ENCODE measurements at places on chromosomes 6 and 20.
A peak's percentile ranks its signal among the peaks of the same experiment; 100 is the strongest.

GRCh38 chr6:62999796-63000195 lies 211.5 kb upstream of the FKBP1C start:
- no peak for DNase-seq

- DNase-seq: no peak
Observed at GRCh38 chr6:124040655-124041054, 237.0 kb downstream of the NKAIN2 start.

DNA sequence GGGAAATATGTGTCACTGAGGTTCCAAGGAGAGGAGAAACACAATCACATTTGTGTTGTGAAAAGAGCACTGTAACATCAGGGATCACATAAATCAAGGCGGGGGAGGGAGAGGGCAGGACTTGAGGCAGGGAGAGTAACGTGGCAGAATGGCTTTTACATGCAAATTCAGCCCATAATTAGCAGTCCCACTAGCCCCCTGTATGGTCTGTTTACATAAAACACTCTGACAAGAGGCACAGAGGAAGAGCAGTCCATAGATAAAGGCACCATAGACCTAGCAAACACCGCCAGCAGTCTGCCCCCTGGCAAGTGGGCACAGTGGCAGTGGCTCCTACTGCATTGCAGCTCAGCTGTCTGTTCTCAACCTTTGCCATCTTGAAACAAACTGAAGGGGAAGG lies 82.7 kb downstream of the LYRM2 start:
- no peak for DNase-seq

DNA sequence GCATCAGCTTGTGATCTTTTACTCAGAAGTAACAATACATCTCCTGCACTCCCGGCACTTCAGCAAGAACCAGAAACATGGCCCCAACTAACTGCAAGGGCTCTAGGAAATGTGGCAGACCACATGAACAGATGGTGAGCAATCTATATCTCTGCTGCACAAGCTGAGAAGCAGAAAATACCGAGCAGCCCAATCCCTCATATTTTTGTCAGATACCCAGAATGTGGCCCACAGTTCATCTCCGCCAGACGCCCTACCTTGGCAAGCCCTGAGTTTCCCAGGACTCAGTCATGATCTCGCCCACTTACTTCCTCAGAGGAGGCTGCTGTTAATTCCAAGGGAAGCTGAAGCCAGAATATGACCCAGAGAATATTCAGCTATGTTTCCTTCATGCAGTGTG lies 63.1 kb upstream of the PHACTR1 start:
- no peak for DNase-seq

- DNase-seq: no peak
Observed at GRCh38 chr6:18656506-18656905, 269.4 kb downstream of the RNF144B start.

DNA sequence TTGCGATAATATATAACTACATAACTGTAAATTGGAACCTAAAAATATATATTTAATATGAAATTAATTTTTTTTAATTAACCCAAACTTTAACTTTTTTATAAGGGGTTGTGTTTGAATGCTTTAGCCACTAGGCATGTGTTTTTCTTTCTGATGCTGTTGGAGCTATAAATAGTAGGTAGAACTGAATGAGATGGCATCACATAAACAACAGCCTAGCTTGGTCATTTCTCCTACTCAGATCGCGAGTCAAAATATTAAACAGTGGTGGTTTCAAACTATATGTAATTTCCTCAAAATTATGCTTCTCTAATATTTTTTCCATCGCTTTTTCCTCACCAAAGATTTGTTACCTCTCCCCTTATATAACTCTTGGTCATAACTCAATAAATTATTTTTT lies 243.2 kb downstream of the ARID1B start:
- DNase-seq: no peak

- no peak for DNase-seq
Observed at GRCh38 chr20:12700701-12701100, 308.1 kb upstream of the SPTLC3 start.

GRCh38 chr6:144259986-144260385 lies 25.1 kb upstream of the UTRN start:
- no peak for DNase-seq

DNA sequence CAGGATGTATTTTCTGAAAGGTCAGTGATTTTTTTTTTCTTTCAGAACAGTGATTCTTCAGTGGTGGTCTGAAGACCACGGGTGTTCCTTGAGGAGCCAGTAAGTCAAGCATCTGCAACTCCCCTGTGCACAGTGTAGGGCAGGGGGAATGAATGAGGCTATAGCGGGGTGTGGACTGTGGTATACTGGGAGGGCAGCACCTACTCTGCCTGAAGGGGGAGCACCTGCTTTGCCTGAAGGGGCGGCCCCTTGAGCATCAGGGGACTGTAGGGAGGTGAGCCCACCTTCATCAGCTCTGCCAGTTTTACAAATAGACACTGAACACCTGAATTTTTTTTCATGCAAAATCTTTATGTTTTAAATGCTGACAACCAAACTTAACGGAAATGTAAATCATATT lies 77.5 kb upstream of the RIPOR2 start:
- DNase-seq: no peak

- DNase-seq: no peak
Observed at GRCh38 chr20:57248132-57248797, 18.2 kb downstream of the BMP7 start.

- no peak for DNase-seq
Observed at GRCh38 chr20:43383026-43383795, 74.5 kb upstream of the SRSF6 start.

DNA sequence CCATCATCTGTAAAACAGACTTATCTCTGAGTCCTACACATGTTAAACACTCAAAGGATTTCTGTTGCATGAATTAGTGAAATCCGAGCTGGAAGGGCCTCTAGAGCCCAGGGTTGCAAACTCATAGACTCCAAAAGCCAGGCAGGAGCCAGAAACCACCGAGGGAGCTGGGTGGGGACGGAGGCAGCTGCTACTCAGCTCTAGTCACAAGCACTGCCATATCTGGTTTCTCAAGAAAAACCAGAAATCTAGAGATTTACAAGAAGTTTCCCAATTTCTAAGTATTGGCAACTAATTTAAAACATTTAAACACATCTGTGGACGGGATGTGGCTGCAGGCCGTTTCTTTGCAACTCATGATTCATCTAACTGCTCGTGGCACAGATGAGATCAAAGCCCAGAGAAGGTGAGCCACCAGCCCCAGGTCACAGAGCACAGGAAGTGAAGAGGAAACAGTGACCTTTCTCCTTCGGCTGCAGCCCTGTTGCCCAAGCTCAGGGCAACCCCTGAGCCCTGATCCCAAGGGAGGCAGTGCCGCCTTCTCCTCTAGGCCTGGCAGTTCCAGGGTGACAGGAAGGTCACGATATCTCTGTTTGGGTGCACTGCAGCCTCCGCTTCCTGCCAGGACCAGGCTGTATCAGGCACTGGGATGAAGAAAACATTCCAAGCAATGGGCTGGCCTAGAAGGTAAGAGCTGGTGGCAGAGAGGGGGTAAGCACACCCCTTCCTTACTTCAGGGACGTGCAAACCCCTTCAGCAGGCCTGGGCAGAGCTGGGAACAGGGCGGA lies 26.4 kb upstream of the PTGIS start:
- no peak for DNase-seq

DNA sequence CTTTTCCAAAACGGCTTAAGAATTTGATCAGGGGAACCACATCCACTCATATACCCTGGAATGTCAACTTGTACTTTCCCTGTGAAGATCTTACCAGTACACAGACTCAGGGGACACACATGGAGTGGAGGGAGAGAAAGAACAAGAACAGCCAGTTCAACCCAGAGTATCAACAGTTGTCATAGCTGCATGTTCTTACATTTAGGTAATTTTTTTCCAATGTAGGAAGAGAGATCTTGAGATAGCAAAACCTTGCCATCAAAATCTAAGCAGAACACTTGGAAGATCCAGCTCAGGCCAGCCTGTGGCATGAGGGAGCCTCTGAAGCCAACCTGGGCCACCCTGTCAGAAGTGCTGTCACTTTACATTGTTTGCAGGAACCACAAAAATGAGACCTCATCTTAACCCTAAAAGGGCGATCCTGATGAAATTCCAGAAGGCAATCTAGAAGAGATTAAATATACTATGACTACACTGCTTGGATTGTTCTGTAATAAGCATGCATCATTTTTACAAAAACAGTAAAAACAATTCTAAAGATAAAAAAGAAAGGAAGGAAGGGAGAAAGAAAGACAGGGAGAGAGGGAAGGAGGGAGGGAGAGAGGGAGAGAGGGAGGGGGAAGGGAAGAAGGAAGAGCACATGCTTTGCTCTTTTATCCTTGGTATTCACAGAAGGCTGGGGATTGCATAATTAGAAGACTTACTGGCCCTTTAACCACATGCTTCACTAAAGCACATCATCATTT lies 124.7 kb upstream of the TCF21 start:
- DNase-seq: no peak

GRCh38 chr6:100093405-100093804 lies 99.4 kb upstream of the MCHR2 start:
- no peak for DNase-seq

GRCh38 chr6:135231469-135231844 lies 50.3 kb downstream of the MYB start:
- no peak for DNase-seq

- peak; percentile 2 for DNase-seq
Observed at GRCh38 chr6:1348675-1349074, 36.8 kb downstream of the FOXQ1 start.

GRCh38 chr6:112160745-112161144 lies 73.4 kb downstream of the FAM229B start:
- DNase-seq: no peak

- no peak for DNase-seq
Observed at GRCh38 chr6:112939563-112939962, 592.4 kb downstream of the RFPL4B start.

DNA sequence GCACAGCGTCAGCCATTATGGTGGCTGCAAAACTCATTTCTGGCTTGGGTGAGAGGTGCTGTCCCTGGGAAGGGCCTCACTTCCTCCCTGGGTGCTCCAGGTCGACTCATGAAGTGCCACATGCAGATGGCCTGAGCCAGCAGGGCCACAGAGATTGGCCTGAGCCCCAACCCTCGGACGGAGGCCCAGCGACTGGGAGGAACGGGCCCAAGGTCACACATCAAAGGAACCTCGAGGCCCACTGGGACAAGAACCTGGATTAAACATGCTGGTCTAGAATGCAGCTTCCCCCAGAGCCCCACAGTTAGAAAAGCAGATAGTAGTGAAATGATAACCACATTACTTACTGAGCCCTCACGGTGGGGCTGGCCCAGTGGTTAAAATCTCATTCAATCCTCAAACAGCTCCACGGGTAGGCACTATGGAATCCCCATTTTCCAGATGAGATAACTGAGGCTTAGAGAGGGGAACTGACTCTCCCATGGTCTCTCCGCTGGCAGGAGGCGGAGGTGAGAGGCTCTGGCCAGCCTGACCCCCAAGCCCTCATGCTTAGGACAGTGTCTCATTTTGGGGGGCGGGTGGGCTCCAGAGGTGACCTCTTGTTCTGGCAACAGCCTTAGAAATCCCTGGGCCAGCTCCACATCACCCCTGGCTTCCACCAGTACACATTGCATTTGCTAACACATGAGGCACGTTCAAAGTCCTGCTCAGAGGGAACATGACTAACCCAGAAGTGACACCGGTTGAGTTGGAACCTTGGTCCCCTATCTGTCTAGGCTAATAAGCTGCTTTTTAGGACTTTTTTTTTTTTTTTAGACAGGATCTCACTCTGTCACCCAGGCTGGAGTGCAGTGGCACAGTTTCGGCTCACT lies 53.0 kb downstream of the SRC start:
- DNase-seq: no peak

DNA sequence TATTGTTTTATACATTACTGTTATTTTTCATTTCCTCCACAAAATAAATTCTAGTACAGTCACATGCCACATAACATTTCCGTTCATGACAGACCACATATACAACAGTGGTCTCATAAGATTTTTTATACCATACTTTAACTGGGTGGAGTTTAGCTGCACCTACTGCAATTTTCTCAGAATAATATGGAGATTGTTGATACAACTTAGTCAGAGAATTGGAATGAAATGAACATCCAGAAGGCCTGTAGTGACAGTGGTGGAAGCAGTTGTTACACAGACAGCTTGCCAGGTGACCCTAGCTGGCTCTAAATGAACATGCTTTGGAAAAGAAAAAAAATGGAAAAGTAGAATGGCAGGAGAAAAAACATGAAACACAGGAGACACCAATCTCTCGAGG lies 183.2 kb upstream of the TCF21 start:
- no peak for DNase-seq

GRCh38 chr6:93407186-93407585 lies 12.2 kb downstream of the EPHA7 start:
- DNase-seq: no peak

- peak; percentile 72 for DNase-seq
Observed at GRCh38 chr20:3811467-3812258, 8.7 kb upstream of the AP5S1 start.

DNA sequence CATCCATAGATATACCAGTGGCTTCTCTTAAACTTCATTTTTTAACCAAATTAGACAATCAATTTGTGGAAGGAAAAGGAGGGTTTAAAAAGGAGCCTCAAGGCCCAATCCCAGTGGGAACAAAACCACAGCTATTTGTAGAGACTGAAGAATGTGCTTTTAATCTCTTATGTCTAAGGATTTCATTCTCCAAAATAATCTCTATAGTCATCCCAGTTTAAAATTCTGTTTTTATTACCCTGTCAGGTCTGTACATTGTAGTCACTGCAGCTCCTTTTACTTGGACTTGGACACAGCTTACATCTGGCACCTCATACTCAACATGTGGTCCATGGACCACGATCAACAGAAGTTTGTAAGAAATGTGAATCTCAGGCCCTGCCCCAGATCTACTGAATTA lies 152.1 kb upstream of the STMND1 start:
- no peak for DNase-seq

DNA sequence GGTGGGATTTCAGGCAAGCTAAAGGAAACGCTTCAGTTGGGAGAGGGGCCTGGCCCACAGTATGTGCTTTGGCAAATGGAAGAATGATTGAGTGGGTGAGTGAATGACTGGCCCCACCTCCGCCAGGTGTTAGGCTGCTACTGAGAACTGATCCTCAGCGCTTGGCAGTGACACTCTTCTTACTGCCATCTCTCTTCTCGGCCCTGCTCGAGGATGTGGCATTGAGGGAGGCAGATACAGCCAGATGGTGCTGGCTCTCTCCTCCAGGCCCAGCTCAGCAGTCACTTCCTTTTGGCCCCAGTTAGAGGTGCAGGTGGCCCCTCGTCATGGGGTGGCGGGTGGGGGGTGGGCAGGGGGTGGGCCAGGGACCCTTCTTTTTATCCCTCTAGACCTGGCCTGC lies 38.9 kb upstream of the KCNK5 start:
- DNase-seq: peak; percentile 66

DNA sequence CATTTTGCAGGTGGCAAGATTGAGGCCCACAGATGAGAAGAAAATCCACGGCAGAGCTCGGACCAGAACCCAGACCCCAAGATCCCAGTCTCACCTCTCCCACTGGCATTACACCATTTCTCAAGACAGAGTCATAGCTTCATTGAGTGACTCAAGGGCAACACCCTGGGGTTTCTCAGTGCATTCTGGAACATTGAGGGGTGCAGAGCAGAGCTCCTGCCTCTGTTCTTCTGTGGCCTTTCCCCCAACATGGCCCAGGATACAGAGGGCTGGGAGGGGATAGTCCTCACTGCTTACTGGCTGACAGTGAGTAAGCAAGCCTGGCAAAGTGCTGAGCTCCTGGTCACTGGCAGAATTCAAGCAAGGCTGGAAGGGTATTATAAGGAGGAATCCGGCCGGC lies 74.0 kb downstream of the MDGA1 start:
- no peak for DNase-seq
